ENCODE measurements at places on chromosomes 5 and 9.

- no peak for DNase-seq
These were observed 45.5 kb upstream of the SPATA31E1 start for GRCh38 chr9:87836951-87837705.

GRCh38 chr9:106784076-106784475 lies 78.9 kb upstream of the ZNF462 start:
- no peak for DNase-seq

DNA sequence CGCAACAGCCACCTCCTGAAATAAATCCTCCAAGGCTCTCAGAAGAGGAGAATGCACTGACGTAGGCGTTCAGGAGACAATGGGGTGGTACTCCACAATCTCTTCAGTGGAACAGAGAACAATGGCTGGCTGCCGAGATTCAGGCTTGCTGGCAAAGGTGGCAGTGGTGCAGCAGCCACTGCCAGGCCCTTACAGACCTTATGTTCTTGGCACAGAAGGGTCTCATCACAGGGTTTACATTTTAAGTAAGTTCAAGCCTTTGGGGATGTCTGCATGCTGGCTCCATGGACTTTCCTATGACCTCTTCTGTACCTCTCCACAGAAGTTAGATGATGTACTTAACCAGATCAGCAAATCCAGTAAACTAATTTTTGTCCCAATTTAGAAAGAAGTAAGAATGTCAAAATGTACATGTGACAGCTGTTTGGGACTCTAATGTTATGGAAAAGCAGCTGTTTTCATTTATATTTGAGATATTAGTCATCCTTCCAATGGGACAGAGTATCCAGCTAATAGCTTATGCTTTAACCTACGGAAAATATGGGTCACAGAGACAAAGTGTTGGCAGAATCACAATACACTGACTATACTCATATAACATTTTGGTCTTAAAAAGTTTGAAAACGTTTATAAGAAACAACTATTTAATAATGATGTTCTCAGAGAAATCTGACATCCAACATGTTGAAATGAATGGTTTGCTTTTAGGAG lies 180.9 kb downstream of the MAPKAP1 start:
- no peak for DNase-seq

GRCh38 chr9:108219664-108220063 lies 636.1 kb downstream of the ACTL7B start:
- no peak for DNase-seq

DNA sequence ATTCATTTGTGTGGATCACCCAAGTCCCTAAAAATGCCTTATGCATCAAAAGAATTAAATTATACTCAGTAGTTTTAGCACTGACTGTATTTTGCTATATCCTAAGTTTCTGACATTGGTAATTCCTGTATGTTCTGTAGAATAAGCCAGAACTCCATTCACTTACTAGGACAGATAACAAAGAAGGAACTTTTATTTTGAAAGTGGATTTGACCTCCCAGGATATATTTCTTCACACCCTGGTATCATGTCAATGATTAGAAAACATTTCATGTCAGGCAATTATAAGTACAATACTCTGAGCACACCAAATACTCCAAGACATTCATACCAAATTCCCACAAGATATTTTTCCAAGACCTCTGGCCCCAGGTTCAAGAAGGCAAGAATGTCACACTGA lies 28.7 kb upstream of the MYOT start:
- DNase-seq: no peak

GRCh38 chr5:140250386-140250785 lies 52.5 kb downstream of the PFDN1 start:
- no peak for DNase-seq

- no peak for DNase-seq
These were observed 20.1 kb downstream of the PCDHGC5 start for GRCh38 chr5:141508798-141509611.

- no peak for DNase-seq
These were observed 134.5 kb downstream of the NFIB start for GRCh38 chr9:14179449-14179848.

GRCh38 chr9:135948968-135949367 lies 12.2 kb downstream of the UBAC1 start:
- DNase-seq: no peak

DNA sequence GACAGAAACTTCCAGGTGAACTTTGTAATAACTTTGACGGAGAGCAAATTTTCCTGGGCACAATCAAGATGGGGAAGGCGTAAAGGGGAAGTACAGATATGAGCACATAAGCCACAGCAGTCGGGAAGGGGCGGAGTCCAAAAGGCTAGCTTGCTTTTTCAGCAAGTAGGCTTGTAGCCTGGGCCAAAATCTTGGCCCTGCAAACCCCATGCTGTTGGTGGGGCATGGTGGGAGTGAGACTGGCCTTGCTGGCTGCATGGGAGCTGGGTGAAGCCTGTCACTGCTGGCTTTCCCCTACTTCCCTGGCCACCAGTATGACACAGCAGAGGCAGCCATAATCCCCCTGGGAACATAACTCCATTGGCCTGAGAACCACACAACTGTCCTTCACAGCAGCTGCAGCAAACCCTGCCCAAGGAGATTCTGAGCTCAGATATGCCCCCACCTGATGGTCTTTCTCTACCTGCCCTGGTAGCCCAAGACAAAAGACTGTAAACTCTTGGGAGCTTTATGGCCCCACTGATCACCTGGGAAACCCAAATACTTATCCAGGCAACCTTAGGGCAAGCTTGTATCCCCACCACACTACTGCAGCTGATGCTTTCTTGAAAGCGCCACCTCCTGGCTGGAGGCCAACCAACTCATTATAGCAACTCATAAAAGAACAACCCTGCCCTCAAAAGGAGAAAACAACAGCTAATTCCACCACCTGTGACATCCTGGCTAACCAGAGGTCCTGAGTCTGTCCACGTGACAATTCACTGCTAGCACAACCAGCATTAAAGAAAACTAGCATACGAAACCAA lies 24.0 kb downstream of the DCTN4 start:
- peak; percentile 59 for DNase-seq
